ENCODE measurements at places on chromosomes 16 and 17.

DNA sequence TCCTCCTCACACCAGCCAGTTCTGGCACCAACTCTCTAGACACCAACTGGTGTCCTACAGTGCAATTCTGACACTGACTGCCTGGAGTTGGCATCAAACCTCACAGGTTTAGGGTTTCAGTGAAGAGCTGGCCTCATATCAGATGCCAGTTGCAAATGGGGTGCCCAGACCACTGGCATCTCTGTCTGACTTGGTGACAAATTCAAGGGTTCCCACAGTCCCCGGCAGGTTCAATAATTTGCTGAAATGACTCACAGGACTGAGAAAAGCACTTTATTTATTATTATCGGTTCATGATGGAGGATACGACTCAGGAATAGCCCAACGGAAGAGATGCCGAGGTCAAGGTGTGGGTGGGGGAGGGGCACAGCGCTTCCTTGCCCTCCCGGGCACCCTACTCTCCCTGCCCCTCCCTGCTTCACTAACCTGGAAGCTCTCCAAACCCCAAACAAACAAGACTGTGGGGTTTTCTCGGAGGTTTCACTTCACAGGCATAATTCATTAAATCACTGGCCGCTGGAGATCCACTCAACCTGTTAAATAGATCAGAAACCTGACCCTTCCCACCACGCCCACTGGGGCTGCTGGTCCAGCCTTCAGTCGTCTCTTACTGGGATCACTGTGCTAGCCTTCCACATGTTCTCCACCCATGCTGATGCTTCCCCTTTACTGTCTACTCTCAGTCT is 1.7 kb upstream of the NLRP1 start:
- peaks cover 8% of the 10 kb centered on the region for H3K27me3 ChIP-seq
- H3K36me3 ChIP-seq, result peaks cover 18% of the 10 kb centered on the region
- no peak overlapping the region for H3K4me3 ChIP-seq
- peak overlapping the region; percentile 58 for H3K27ac ChIP-seq
- peaks cover 49% of the 10 kb centered on the region for H3K4me1 ChIP-seq

DNA sequence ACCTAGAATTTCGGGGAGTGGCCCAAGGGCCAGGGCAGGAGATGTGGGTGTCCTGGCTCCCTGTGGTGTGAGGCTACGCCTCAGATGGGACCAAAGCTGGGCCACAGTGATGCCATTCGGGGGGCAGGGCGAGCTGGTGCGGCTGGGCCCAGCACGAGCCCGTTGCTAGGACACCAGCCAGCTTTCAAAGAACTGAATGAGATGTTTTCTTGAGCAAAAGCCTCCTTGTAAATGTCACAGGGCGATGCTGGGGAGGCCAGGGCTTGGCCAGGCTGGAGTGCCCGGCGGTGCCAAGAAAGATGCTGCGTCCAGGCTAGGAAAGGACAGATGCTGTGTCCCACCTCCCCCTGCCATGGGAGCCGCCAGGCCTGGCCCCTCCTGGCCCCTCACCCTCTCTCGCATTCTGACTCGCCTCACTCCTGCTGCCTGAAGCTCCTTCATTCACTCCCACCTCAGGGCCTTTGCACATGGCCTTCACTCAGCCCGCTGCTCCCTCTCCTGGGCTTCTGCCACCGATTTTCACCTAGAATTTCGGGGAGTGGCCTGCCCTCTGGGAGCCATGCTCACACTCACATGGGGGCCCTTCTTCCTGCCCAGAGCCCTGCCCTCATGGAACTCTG is 39.1 kb downstream of the CPNE2 start:
- H3K27me3 ChIP-seq, result no peaks in the 10 kb centered on the region
- H3K27ac ChIP-seq, result peak overlapping the region; percentile 80
- no peak for DNase-seq
- peak overlapping the region; percentile 74 for H3K4me3 ChIP-seq
- H3K36me3 ChIP-seq, result no peaks in the 10 kb centered on the region
- peaks cover 88% of the 10 kb centered on the region for H3K4me1 ChIP-seq

DNA sequence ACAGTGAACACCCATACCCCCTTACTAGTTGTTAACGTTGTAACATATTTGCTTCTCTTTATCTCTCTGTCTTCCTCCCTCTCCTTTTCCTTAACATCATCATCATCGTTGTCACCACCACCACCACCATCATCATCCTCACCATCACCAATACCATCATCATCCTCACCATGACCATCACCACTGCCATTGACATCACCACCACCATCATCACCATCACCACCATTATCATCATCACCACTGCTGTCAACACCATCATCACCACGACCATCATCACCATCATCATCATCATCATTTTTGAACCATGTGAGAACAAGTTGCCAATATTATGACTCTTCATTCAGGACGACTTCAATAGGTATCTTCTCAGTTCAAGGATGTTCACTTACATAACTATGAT is 35.5 kb downstream of the SHISA6 start:
- H3K4me3 ChIP-seq, result no peak overlapping the region
- DNase-seq, result no peak
- H3K4me1 ChIP-seq, result no peaks in the 10 kb centered on the region
- no peak overlapping the region for H3K27ac ChIP-seq
- H3K36me3 ChIP-seq, result no peaks in the 10 kb centered on the region
- H3K27me3 ChIP-seq, result no peaks in the 10 kb centered on the region

DNA sequence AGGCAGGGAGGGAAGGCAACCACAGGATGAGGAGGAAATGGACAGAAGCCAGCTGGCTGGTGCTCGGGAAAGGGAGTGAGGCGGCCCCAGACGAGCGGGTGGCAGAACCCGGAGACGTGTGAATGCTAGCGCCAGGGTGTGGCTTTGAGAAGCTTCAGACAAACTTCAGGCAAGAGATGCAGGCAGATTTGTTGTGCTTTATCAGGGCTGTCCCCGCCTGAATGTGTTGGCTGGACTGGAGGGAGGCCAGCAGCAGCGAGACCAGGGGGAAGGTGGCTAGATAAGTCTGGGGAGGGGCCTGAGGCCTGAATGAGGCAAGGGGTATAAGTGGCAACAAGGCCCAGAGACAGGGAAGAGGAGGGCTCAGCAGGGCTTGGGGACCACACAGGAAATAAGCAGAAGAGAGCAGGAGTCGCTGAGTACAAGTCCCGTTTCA is 22.0 kb downstream of the CAMKK1 start:
- no peaks in the 10 kb centered on the region for H3K27me3 ChIP-seq
- no peak overlapping the region for H3K4me3 ChIP-seq
- H3K36me3 ChIP-seq, result no peaks in the 10 kb centered on the region
- DNase-seq, result no peak

DNA sequence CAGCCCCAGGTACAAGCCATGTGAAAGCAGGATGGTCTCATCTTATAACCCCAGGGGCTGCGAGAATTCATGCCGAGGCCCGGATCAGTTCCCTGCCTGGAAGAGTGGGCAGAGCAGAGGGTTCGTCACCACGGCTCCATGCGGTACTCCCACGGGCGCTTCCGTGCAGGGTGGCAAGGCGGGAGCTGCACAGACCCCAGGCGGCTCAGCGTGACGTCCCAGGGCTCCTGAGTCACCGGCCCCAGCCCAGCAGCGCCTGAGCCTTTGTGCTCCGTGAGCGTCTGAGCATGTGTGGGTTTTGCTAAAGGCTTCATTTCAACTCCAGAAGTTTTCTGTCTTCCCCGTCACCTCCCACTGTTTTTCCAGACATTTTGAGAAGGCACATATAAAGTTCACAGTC is 71.2 kb upstream of the CHMP6 start:
- H3K36me3 ChIP-seq, result peaks cover 25% of the 10 kb centered on the region
- H3K4me1 ChIP-seq, result peaks cover 2% of the 10 kb centered on the region
- no peak overlapping the region for H3K4me3 ChIP-seq
- no peak overlapping the region for H3K27ac ChIP-seq

GRCh38 chr16:21639493-21639892 is 12.9 kb downstream of the IGSF6 start:
- no peak overlapping the region for H3K4me3 ChIP-seq
- H3K36me3 ChIP-seq, result peaks cover 11% of the 10 kb centered on the region
- DNase-seq, result no peak
- no peaks in the 10 kb centered on the region for H3K27me3 ChIP-seq
- no peak overlapping the region for H3K27ac ChIP-seq

- H3K27me3 ChIP-seq, result no peaks in the 10 kb centered on the region
- H3K36me3 ChIP-seq, result peaks cover 4% of the 10 kb centered on the region
- peak within 1 kb of the TSS; percentile 98 for H3K4me3 ChIP-seq
- peaks cover 30% of the 10 kb centered on the region for H3K4me1 ChIP-seq
- DNase-seq, result peak; percentile 93
These were observed at the start of gene VKORC1 for GRCh38 chr16:31094424-31095120. VKORC1 (minus strand) TSS chr16:31094797; CDS start chr16:31094729, 68 bp downstream.

All from activated CD8-positive, alpha-beta memory T cell treated with anti-CD3 and anti-CD28 coated beads, Interleukin-2, amount 10 ng/mL, durations not matched to agents 7 days and 5 days (primary cell).